Type B pancreatic cell (in vitro differentiated cells): ENCODE measurements at places on chromosomes 2 and 18. TPM values are rescaled to one million over a fixed set of nuclear protein-coding genes. Genes with fewer than 3 reads are reported as not detected.

The SH3RF3 gene
- 2.5 and 13.9 TPM in 2 replicates for total RNA-seq

The MATN3 gene
- total RNA-seq = 0.45 and 3.0 TPM in 2 replicates

The SNORC gene
- total RNA-seq = 7.1 and 28.9 TPM in 2 replicates

The MAP3K20 gene
- 12.1 and 23.5 TPM in 2 replicates for total RNA-seq

The SKA1 gene
- total RNA-seq = 5.7 and 14.0 TPM in 2 replicates

The INPP5D gene
- total RNA-seq = 18.3 and 40.8 TPM in 2 replicates

The HOXD1 gene
- total RNA-seq = 7.7 TPM in 1 of 2 replicates, not detected in the other

The UGT1A5 gene
- total RNA-seq = not detected in 2 replicates

GRCh38 chr18:40921845-40922629 is 1033.0 kb upstream of the PIK3C3 start:
- no peak for DNase-seq

GRCh38 chr2:6723865-6724604 is 141.7 kb downstream of the CMPK2 start:
- no peak for DNase-seq

DNA sequence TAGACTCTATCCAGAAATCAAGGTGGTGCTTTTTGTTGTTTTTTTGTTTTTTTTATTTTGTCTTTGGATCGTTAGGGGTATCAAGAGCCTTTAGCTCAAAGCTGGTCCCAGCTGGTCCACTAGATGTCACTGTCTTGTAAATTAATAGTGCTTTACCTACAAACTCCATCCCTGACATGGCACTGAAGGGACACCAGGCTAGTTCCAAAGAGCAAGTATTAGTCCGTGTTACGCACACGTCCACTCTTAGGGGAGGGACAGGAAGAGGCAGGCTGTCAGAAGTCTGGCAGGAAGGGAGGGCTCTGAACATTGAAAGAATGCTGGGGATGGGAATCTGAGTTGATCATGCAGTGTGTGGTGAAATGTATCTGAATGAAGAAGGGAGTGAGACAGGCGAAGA is 85.9 kb upstream of the CCBE1 start:
- DNase-seq = no peak

GRCh38 chr18:52624702-52625101 is 284.7 kb downstream of the DCC start:
- DNase-seq = no peak

- DNase-seq = no peak
These were observed 706.0 kb downstream of the KCNJ3 start for GRCh38 chr2:155404433-155405002.

- DNase-seq = no peak
These were observed 11.1 kb upstream of the MOCOS start for GRCh38 chr18:36176177-36176584.

- no peak for DNase-seq
These were observed 1039.0 kb downstream of the SOCS6 start for GRCh38 chr18:71327850-71328249.

- DNase-seq = no peak
These were observed 165.3 kb downstream of the NEDD4L start for GRCh38 chr18:58209326-58209725.

DNA sequence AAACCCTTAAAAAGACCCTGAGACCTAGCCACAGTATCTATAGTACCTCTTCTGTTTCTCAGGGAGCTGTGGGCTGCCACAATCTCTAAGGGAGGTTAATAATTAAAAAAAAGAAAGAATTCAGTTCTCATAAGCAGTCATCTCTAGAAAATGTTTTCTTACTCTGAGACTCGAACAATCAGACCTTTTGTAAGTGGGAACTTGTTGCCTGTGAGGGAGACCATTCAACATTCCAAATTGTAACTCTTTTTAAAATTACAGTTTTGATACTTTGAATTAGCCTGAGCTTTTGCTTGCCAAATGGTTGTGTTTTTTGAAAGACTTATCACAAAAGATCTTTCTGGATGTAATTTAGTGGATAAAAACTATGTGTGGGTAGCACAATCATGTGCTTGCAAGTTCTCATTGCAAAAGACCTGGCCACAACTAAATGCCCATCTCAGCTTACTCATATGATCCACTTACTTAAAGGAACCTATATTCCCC is 33.3 kb downstream of the IL1R2 start:
- DNase-seq = no peak

DNA sequence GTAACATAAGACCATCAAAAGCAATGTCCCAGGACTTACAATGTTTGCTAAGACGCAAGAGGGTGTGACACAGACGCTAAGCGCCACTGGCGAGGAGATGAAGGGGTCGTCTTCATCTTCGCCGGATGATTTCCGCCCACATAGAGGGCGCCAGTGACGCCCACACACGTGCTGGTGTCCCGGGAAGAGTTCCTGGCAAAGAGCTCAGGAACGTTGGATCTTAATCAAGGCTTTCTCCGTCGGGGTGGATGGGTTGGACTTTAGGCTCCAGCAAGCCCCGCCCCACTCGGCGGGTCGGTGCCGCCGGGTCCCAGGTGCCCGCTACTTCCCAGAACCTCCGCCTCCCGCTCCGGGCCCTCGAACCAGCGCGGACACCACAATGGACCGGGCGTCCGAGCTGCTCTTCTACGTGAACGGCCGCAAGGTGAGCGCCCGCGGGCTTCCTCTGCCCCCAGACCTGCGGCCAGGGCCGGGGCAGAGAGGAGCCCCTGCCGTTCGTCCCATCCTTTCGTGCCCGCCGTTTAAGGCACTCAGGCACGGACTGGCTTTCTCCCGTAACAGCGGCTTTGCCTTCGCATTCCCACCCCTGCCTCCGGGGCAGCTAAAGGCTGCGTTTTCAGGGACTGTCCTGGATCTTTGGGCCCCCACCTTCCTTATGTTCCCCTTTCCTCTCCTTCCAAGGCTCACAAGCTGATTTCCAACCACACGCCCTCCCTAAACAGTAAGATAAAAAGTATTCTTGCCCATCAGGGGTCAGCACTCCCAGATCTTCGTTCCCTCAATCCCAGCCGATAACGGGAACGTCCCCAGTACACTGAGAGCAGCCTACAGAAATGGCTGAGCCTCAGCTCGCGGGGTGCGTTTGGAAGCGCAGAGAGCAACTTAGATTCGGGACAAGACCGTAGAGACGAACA is at the start of gene AOX1:
AOX1 (plus strand) TSS at position 285 of the 914 bp plus-strand sequence; CDS start at position 380, 95 bp downstream.
- DNase-seq = peak; percentile 69

DNA sequence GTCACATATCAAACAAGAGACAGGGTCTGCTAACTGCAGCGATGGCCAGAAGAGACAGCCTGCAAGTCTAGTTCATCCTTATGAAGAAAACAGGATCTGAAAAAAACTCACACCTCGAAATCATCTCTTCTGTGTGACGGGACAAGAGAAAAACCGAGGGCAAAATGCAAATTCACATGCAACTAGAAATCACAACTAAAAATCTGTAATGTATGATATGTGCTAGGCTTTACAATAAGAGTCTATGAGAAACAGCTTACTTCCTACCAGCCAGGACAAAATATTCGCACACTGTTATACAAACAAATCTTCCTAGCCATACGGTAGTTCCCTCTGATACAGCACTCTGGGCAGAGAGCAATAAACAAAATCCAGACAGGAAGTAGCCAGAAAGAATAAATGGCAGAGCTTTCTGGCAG is 48.8 kb downstream of the ANKRD44 start:
- no peak for DNase-seq

GRCh38 chr2:47336259-47337238 is 66.4 kb upstream of the MSH2 start:
- no peak for DNase-seq

- no peak for DNase-seq
These were observed 35.8 kb upstream of the CYP26B1 start for GRCh38 chr2:72183466-72183865.

GRCh38 chr2:146544701-146545100 is 1300.1 kb upstream of the ACVR2A start:
- no peak for DNase-seq

DNA sequence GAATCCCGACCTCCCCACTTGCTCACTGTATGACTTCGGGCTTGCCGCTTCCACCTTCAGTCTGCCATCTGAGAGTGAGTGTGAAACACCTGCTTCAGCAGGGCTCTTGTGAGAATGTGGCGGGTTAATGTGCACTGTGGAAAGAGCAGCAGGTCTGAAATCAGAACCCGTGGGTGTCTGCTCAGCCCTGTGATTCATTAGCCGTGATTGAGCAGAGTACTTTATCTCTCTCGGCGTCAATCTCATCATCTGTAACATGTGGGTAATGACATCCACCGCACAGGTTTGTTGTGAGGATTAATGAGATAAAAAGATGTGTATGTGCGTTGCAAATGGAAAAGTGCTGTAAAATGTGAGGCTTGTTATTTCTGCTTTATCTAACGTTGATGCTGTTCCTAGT is 128.6 kb downstream of the LRATD1 start:
- no peak for DNase-seq

DNA sequence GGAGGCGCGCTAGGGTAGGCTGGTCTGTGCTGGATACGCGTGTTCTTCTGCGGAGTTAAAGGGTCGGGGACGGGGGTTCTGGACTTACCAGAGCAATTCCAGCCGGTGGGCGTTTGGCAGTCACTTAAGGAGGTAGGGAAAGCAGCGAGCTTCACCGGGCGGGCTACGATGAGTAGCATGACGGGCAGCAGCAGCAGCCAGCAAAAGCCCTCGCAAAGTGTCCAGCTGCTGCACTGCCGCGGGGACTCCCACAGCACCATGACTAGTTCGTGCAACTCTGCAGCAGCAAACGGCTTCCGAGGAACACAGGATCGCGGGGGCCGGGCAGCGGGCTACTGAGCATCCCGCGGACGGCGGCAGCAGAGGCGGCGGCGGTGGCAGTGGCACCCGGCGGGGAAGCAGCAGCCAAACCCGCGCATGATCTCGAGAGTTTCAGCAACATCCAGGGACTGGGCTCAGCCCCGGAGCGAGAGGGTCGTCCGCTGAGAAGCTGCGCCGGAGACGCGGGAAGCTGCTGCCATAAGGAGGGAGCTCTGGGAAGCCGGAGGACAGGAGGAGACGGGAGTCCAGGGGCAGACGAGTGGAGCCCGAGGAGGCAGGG is 368 bp downstream of the TMEFF2 start:
- DNase-seq = peak; percentile 70

DNA sequence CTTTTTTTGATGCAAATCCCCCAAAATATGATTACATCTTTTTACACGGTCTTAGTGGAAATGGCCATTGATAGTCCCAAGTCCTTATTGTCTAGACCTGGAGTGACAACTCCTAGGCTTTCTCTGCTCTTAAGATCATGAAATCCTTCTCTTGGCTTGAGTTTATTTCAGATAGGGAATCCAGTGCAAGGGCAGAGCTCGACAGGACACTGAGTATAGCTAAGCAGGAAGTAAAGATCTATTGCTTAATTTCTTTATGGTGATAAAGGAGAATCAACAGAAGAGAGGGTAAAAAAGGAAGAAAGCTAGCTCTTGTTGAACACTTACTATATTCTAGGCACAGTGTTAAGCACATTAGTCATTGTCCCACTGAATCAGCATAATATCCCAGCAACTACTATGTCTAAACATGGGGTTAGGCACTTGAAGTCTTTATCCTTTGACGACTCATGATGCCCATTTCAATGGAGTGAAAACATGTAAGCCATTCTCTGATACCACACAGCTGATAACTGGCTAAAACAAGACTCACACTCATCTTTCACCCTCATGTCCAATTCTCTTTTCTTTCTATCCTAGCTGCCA is 74.1 kb upstream of the LRATD1 start:
- no peak for DNase-seq

DNA sequence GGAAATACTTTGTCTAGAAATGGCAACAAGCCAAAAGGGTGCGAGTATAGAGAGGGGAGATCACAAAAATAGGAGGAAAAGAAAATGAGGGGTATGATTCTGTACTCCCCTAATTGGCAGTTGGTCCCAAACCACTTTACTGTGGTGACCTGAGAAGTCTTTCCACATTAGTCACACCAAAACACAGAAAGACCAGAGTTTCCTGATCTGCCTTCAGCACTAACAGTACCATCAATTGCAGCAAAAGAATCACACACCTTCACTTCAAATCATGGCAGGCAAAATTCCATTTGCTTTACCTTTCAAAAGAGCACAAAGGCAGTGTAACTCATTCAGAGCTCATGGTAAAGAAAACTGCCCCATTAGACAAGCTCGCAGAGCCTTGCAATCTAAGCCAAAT is 86.8 kb downstream of the ALK start:
- no peak for DNase-seq

- no peak for DNase-seq
These were observed 104.6 kb downstream of the CCBE1 start for GRCh38 chr18:59592624-59593023.

- DNase-seq = no peak
These were observed 109.0 kb upstream of the ALKAL2 start for GRCh38 chr2:396903-397302.

DNA sequence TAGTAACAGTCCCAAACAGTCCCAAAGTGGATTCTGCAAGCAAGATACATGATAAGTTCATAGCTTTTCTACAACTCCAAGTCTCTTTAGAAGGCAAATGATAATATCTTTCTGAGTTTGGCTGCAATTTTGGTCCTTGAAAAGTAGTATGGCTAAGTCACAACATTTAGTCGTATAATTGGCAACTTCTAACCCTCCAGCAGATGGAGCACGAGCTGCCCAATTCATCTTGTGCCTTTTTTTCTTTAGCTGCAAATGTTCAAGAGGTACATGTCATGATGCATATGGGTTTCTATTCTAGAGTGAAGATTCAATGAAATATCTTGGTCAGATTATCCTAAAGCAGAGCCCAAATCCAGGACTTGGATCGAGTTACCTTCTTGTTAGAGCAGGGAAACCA is 127.0 kb upstream of the KLHL14 start:
- no peak for DNase-seq

DNA sequence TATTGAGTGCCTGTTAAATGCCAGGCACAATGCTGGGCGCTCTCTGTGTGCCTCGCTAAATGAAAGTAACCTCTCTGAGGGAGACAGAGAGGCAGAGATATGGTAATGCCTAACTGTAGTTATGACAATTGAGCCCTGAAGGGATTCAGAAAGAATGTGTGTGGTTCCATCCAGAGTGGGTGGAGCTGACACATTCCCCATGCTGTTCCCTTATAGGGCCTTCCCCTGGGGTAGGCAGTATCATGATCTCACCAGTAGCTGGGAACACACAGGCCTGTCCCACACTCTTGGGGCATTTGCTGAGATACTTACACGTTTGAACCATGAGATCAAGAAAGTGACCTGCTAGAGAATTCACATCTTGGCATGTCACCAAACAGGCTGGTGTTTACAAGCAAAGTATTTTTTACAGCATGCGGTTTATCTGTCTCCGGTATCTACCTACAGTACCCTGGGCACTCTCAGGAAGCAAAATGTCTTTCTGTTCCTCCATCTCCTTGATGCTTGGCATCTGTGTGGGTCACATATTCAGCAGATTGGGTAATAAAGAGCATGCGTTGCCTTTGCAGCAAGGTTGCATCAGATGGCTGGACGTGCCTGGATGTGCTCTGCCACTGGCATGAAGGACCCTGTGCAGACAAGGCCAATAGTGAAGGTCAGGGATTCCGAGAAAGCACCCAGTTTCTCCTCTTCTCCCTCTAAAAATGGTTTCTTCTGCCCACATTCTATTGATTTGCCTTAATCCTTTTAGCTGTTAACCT is 9.4 kb downstream of the CTIF start:
- no peak for DNase-seq
